ENCODE measurements at places on chromosomes 11 and 22.

GRCh38 chr11:83175815-83176214, 17.7 kb upstream of the ANKRD42 start:
- DNase-seq = no peak

- DNase-seq = no peak
Observed at GRCh38 chr11:44005956-44006355, 41.8 kb upstream of the ACCSL start.

DNA sequence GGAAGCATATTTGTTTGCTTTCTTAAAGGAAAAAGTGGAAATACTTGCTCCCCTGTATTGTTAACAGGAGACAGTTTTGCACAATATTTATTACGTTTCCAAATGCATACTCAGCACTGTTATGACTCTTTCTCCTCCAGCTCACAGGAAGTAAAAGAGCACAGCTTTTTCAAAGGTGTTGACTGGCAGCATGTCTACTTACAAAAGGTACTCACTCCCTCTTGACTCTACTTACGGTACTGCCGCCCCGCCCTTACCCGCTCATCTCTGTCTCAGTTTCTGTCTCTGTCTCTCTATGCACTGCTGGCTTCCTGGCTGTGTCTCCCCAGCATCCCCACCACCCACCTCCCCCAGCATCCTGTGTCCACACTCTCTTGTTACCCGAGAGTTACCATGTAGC, 32.2 kb upstream of the MYO18B start:
- DNase-seq = no peak

- DNase-seq = no peak
Observed at GRCh38 chr11:32821917-32822560, 7.7 kb upstream of the PRRG4 start.

GRCh38 chr11:62103986-62104385, 19.8 kb upstream of the INCENP start:
- DNase-seq = no peak

DNA sequence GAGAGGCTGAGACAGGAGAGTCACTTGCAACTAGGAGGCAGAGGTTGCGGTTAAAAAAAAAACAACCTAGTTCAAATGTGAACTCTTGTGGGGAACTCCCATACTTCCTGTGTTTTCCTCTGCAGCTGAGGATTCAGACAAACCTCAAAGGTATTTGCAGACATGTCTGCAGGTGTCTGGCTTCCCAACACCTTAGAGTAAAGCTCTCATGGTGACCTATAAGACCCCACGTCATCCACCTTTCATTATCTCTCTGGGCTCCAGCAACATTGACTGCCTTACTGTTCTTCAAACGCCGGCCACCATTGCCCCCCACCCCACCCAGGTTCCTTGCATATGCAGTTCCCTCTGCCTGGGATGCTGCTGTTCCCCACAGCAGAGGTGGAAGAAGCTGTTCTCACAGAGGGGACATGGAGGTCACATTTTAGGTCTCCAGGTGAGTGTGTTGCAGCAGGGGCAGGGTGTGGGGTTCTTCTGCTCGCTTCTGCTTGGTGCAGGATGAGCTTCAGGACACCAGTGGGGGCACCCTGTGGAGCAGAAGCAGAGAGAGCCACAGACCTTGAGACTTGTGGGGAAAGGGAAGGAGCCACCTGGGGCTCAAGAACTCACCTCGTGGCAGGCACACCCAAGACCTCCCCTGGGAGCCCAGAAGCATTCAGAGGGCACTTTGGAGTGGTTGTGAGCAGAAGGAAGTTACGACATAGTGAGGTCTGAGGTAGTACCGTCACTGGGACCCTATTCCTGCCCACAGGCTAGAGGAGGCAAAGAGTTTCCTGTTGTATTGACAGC, 203.2 kb downstream of the CSNK2A3 start:
- DNase-seq = peak; percentile 38

- DNase-seq = no peak
Observed at GRCh38 chr11:117932426-117932825, 3.2 kb upstream of the TMPRSS13 start.

- DNase-seq = no peak
Observed at GRCh38 chr11:86901599-86901998, 53.6 kb downstream of the FZD4 start.

- DNase-seq = no peak
Observed at GRCh38 chr11:66580803-66581202, 12.1 kb downstream of the CCDC87 start.

DNA sequence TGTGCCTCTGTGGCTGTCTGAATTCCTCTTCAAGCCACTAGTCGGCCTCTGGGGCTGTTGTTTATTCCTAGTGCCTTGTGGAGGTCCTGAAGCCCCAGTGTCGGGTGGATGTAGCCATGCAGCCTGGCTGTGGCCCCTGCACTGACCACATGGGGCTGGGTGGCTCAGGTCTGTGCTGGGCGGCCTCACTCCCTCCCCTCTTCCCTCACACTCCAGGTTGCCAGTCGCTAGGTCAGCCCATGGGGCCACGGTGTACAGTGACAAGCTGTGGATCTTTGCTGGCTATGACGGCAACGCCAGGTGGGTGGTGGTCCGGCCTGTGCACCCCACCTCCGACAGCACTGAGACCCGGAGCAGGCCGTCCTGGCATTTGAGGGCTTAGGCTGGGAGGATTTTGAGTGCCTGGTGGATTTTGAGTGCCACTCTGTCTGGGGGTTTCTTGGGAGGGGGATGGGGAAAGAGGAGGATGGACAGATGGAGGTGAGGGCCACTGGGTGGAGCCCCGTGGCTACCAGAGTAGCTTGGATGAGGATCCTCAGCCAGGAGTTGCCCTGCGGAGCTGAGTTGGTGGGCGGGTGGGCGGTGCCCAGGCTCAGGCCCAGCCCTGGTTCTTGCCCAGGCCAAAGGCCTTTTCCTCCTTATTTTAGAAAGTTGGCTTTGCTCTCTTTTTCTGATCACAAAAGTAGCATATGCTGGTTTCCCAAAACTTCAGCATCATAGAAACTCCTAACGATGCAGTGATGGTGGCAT, 6.7 kb downstream of the LZTR1 start:
- DNase-seq = no peak

- peak; percentile 19 for DNase-seq
Observed at GRCh38 chr11:116927163-116927974, 89.9 kb upstream of the APOA1 start.

DNA sequence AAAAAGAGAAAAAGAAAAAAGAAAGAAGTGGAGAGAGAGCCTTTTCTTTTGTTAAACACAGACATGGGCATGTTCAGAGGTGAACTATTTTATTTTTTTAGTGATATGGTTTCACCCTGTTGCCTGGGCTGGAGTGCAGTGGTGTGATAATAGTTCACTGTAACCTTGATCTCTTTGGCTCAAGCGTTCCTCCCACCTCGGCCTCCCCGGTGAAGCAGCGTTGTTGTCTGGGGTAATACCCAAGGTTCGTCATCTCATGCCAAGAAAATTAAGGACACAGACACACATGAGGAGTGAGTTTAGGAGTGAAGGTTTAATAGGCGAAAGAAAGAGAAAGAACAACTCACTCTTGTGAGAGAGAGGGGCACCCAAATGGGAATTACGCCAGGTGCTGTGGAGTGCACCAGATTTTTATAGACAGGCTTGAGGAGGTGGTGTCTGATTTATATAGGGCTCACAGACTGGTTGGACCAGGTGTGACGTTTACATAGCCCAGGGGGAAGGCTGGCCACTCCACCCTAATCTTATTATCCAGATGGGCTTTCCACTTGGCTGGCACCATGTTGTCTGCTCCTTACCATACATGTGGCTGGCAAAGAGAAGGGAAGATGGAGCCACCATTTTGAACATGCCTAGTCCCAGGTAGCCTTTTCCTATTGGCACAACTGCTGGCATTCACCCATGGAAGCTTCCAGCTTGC, 42.3 kb downstream of the GRAMD1B start:
- DNase-seq = no peak

GRCh38 chr11:61021661-61022212, 50.3 kb downstream of the CD6 start:
- peak; percentile 94 for DNase-seq

DNA sequence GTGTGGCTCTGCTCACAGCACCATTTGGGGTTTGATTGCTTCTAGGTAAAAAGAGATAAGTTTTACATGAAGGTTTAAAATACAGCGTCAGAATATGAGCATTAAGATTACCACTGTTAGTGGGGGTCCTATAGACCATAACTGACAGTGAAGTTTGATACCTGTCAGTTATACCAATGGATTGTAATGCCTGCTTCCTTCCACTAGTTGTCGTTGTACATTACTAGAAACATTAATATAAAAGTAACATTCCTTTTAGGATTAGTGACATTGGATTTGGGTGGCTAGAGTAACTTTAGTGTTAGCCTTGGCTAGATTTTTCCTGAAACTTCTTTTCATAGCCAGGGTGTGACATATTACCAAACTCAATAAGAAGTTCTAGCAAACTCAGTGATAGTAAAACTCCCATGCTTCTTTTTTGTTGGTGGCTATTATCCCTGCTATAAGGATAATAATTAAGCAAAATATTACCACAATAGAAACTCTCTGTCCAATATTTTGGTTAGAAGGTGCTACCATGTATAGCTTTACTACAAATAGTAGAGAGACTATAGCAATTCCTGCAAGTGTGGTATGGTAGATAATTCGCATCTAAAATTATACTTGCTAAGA, 57.1 kb downstream of the FAM181B start:
- no peak for DNase-seq

DNA sequence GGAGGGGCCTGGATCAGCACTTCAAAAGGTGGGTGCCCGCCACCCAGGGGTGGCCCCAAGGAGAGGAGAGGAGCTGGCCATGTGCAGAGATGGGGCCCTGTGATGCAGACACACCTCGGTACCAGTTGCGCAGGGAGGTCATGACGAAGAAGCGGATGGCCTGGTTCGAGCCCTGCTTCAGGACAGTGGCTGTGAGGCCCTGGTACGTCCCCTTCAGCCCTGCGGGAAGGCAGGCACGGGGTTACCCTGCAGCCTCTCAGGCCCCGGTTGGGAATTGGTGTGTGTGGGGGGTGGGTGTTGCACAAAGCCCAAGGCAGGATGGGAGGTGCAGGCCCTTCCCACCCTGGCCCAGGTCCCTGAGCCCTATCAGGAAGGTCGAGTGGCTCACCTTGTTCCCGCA, 1.8 kb downstream of the SLC25A1 start:
- DNase-seq = no peak

DNA sequence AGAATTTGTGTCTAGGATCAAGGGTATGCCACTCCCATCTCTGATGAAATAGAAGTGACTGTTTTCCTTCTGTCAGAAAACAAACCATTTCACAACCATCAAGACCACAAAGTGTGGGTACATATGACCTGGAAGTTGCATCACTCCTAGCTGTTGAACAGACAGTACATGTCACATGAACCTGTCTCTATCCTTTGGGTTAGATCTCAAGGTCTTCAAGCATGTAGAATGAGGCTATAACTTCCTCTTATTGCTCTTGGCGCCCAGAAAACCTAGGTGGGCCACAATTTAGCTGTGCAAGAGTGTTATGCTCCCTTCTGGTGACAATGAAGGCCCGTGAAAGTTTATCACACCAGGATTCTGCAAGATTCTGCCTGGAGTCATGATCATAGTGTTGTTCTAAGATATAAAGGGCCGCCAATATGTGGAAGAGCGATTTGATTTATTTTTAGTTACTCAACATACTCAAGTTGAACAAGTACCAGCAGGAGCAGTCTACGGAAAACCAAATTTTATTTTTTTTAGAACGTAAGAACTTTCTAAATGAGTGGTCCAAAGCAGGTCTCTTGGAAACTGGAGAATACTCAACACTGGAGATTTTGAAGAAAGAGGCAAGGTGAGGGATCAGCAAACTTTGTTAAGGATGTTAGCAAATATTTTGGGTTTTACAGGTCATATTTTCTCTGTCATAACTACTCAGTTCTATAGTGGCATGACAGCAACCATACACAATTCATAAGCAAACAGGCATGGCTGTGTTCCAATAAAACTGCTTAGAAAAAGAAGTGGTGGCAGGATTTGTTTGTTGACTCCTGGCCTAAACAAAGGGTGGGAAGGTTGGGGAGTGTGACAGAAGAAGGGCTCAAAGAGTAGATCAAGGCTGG, 101.8 kb downstream of the USP35 start:
- DNase-seq = no peak

DNA sequence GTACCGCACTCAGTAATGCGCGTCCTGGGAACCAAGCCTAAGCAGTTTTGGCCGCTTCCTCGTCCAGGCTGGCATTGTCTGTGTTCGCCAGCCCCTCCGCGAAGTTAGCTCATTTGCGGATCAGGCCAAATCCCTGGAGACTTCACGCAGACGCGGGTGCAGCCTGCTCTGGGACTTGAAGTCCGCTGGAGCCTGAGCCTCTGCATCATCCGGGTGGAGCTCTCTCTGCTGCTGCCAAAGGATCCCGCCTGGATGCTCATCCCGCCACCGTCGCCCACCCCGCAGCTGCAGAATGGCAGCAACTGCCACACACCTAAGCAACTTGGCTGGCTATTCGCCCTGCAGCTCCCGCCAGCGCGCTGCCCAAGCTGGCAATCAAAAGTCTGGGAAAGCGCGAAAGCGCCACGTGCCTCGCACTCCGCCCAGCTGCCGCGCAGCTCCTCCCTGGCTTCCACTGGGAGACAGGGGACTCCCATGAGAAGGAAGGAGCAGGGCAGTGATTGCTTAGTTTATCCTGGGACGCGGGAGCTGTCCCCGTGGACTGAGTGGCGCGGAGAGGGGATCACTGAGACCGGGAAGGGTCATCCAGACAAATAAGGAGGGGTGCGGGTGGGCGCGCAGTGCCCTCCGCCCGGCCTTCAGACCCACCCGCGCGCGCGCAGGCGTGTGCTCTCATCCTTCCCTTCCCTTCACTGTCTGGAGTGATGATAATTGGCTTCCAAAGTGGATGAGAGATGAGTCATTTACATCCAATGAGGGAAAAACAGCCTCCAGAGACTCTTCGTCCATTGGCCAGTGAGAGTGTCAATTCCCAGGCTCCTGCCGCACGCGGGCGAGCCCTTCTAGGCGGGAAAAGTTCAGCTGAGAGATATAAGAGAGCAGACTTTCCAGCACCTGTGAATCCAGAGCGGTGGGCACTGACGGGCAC, 23.2 kb upstream of the GLYATL1B start:
- no peak for DNase-seq

DNA sequence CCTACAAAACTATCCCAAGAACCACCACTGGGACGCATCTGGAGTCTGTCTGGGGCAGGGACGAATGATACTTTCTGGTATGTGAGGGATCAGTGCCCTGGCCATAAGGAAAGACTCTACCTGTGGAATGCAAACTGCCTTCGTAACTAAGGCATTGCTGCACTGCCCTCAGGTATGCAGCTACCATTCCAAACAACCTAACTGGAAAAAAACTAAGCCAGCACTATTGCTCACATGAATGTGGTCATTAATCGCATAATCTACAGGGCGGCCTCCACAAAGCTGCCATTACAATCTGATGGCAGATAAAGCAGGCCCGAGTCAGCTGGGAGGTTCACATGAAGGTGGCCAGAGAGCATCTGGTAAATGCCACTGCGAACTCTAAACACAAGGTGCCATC, 3.9 kb downstream of the PACSIN2 start:
- no peak for DNase-seq

DNA sequence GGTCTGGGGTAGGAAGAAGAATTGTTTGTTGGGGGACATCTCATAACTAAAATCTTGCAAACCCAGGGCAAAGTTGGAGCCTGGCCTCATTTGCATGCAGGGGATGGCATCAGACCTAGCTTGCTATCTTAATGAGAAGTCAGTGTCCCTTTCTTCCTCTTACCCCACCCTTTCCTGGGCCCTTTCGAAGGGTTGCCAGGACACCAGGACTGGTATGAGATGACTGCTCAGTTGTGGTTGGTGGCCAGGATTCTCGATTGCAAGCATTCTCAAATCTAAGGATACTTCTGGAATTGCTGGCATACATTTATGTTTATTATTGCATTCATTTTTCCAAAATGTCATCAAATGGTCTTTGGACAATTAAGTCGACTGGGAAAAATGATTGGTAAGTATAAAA, 131.0 kb downstream of the SLC1A2 start:
- no peak for DNase-seq

GRCh38 chr11:23536907-23537306, 676.6 kb upstream of the CCDC179 start:
- no peak for DNase-seq
